ENCODE measurements at places on chromosomes 3 and 15.

DNA sequence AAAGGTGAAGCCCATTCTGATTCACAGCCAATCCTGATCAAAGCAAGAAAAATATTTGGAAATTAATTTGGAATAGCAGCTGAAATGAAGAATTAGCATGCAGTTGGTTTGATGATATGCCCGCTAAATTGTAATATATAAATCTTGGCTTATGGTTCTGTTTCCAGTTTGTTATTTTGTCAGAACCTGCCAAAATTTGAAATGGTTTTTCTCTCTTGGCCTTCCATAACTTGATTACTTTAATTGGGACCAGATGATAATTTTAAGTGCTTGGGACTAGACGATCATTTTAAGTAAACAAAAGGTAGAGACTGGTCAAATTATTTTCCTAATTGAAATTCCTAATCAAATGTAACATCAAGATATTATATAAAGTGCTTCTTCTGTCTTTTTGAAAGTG is 842.4 kb downstream of the TBL1XR1 start:
- no peak for DNase-seq

DNA sequence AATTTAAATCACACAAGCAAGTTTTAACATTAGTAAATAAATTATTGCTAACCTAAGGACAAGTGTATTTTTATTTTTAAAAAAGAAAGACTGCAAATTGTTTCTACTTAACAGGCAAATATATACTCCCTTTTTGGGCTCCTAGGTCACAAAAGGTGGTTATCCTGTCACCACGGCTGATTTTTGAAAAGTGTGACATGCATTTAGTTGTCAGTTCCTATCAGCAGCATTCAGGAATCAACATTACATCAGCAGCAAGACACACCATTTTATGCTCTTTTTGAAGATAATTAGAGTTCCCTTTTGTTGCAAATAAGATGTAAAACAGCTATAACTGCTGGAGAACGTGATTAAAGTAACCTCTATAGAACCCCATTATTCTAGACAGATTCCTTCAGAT is 357.5 kb upstream of the TMCO5A start:
- DNase-seq: no peak

DNA sequence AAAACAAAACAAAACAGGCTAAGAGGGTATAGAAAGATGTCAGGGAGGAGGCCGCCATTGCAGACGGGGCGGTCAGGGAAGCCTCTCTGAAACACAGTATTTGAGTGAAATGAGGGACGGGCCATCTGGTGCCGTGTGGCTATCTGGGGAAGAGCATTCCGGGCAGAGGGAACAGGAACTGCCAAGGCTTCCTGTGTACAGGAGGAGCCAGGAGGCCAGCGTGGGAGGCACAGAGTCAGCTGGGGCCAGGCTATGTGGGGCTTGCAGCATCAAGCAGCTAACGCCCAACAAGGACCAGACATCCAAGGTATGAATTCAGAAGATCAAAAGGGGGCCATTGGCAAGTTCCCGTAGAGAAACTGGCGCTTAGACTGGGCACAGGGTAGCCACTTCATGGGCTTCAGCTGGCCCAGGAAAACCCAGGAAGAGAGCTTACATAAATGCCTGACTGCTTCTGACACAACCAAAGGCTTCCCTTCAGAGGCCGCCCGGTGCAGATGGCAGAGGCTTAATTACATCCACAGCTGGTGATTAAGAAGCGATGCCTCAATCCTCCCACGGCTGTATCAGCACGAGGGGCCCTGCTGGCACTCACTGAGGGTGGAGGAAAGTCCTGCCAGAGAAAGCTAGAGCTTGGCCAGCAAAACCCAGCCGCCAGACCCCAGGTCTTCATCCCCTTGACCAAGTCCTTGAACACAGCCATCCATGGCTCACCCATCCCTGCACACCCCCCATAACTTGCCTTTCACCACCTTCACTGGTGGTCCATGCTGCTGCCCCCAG is 144.9 kb downstream of the MEGF11 start:
- no peak for DNase-seq

DNA sequence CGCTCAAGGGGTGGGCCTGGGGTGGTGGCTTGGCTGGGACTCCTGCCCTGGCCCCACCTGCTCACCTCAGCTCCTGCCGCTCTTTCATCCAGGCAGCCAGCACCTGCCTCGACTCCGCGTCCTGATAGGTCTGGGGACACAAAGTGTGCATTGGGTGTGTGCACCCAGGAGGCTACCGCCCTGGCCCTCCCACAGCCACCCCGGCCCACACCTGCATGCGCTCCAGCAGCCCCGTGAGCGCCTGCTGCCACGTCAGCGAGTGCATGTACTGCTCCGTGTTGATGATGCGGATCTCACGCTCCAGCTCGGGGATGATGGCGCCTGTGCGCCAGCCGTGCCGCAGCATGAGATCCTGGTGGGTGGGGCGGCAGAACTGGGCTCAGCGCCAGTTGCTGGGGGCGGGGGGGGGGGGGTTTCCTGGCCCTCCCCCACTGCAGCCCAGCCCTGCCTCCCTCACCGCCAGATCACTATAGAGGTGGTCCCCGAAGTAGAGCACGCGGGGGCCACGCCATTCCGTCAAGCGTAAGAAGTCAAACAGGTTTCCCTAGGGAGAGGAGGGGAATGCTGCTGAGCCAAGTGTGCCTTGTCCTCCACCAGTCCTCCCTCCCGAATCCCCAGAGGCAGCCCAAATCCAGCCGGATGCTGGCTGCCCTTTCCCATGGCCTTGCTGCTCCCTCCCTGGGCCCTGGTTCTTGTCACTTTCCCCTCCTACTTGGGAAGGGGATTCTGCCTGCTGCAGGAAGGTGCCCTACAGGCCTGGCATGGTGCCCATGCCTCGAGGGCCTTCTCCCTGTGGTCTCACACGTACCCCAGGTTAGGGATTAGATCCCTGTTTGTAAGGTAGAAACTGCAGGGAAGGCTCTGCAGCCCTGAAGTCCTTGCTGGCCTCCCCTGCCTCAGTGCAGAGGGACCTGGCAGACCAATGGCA is 8.6 kb downstream of the NT5DC2 start:
- DNase-seq: no peak

GRCh38 chr3:71589132-71589531 is 5.6 kb upstream of the FOXP1 start:
- DNase-seq: no peak

- DNase-seq: no peak
Measured at GRCh38 chr3:77304700-77305021, 264.8 kb downstream of the ROBO2 start.

DNA sequence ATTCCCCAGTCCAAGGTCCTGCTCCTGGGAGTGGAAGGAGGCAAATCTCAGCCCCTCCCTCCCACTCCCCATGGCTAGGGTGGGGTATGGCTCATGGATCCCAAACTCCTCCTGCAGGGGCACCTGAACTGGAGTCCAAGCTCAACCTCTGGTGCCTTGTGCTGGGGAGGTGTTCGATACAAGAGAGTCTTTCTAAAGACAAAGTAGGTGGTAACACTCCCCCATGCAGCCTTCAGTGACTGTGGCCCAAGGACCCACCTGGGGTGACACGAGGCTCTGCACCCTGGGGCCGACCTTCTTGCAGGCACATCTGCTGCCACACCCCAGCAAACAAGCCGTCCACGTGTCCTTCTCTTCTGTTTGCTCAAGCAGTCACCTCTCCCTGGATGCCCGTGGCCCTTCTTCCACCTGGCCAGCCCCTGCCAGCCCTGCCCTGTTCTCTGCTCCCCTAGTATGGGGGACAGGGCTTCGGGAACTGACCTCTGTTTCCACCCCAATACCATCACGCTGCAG is 36.7 kb upstream of the SLC6A11 start:
- no peak for DNase-seq

DNA sequence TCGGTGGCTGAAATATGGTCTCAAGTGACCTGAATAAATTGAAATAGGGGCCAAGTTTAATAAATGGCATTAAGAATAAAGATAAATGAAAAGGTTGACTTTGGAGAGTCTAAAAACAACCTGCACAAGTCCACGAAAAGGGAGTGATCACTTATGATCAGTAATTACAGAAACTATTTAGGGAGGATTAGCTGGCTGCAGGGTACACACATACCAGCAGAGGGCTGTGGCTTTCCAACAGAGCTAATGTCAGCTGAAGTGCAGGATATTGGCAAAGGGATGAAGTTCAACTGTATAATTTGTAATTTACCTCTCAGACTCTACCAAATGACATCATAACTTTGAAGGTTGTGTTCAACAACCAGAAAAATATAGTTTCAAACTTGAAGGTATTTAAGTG is 86.8 kb downstream of the SYNPR start:
- DNase-seq: peak; percentile 57

- no peak for DNase-seq
Measured at GRCh38 chr3:161050935-161051334, 54.2 kb downstream of the B3GALNT1 start.

GRCh38 chr3:145191543-145191942 is 969.4 kb downstream of the PLOD2 start:
- peak; percentile 7 for DNase-seq

DNA sequence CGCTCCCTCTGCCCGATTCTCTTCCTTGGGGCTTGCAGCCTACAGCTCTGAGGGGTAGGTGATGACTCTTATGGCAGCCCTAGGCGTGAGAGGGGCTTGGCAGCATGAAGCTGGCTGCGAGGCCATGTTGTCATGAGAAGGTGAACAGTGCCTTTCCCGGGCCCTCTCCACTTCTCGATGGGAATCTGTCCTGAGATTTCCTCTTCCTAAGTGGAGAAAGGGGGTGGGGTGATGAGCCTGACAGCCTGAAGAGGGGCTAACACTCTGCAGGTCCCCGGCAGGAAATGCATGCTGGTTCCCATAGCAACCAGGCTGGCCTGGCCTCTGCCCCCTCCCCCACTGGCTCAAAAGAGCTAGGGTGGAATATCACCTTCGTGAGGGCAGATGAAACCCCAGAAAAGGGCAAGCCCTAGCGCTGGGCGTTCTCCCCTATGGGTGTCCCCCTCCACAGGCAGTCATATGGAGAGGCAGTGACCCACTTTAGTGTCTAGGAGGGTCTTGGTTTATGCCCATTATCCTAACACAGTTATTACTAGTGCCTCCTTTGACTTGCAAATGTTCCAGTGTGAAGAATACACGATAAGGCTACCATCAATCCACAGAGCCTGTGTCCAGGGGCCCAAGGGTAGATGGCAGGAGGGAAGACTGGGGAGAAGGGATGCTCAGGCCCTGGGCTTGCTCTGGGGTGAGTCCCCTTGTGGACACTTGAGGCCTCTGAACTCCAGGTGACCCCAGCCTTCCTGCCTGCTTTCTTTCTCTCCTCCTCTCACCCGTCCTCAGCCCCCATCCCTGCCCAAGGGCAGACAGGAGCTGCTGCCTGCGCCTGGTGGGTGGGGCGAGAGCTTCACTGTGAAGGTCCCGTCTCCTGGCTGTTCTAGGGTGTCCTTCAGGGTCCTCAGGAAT is 13.2 kb downstream of the EPHB3 start:
- DNase-seq: no peak

DNA sequence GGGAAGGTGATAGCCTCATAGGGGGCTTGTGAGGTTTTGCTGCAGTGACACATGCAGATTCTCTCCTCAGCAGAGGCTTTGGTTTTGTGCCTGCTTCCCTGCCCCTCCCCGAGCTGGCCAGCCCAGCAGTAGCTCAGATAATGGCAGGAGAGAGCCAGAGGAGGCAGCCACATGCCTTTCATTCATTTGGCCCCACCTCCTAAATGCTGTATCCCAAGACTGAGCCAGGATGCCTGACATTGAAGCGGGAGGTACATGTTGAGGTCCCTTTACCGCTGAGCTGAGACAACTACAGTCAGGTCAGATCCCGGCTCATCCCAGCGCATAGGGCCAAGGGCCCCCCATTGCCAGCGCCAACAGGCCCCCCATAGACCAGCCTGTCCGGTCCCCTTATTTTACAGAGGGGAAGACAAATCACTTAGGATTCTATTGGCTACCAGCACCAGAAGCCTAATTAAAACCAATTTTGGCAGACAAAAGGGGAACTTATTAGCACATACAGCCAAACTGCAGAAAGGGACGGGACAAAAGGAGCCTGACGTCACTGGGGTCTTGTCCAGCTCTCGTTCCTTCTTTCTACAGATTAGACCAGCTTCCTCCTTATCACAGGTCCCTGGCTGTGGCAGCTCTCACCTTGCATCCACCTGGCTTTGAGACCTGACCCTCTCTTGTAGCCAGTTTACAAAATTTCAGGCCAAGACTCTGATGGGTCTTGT is 12.1 kb upstream of the POLG start:
- DNase-seq: peak; percentile 60

DNA sequence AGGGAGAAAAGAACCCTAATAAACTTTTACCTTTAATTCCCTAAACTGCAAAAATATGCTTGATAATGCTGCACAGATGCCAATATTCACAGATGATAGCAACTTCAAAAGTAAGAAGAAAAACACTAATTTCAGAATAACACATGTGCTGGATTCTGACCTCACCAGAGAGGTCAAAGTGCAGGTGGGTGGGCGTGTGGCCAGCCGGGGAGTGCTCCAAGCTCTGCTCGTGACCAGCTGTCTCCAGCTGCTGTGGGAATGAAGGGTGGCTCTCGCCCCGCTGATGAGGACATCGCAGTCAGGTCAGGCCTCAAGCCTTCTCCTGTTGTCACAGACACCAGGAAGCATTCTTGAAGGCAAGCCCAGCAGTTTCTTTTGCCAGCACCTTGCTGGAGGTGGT is 57.1 kb downstream of the ADAMTS17 start:
- DNase-seq: peak; percentile 32

- DNase-seq: peak; percentile 37
Measured at GRCh38 chr3:45683417-45684326, 5.5 kb upstream of the SACM1L start.

- DNase-seq: no peak
Measured at GRCh38 chr3:158912188-158912587, 110.3 kb downstream of the MFSD1 start.

- DNase-seq: no peak
Measured at GRCh38 chr3:9978710-9979305, 7.8 kb downstream of the EMC3 start.
